GM23338 (cell line): ENCODE measurements at places on chromosomes 12 and 14. TPM values are rescaled to one million over a fixed set of nuclear protein-coding genes. Genes with fewer than 3 reads are reported as not detected.

DNA sequence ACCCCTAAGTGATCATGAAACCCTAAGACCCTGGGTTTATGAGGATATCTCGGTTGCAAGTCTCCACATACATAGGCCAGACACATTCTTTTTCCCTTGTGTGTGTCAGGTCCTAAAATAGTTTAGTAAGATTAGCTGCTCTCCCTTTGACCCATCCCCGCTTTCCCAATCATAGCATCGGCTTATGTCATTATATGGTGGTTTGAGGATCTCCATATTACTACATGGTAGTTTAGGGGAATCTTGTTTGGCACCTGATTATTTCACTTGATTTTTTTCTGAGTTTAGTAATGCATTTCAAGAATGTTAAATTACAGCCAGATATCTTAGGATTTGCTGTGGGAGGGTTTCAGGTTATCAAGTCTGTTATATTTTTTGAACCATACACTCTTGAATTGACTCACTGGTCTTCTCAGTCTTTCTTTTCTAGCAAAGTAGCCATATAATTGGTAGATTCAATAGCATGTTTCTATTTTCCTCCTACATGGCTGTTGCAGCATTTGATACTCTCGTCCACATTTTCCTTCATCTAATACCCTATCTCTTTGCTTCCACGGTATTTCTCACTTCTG is 68.3 kb upstream of the TRHDE start:
- no peak overlapping the region for H3K27ac ChIP-seq
- no peak overlapping the region for H3K4me3 ChIP-seq
- H3K27me3 ChIP-seq: no peaks in the 10 kb centered on the region
- DNase-seq: no peak
- H3K36me3 ChIP-seq: no peaks in the 10 kb centered on the region
- peaks cover 27% of the 10 kb centered on the region; the same call in 1 of the 2 replicates for H3K4me1 ChIP-seq

DNA sequence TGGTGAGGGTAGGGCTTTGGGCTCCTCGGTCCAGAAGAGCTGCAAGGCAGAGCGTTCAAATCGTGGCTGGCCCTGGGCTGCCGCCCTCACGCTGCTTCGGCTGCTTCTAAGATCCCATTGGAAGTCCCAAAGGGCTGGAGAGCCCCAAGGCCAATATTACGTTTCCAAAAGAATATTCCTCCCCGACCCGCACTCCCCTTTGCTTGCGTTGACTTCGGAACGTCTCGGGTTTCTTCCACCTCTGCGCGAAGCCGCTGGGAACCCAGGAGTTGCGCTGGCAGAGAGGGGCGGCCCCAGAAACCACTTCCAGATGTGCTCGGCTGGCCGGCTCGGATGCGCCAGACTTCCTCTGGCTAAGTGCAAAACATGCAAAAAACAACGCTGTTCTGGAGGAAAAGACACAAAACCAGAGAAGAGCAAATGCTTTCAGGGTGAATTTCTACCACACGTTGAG is at the start of gene GLT8D2:
TSS of gene GLT8D2 (minus strand) at position 285 of the 454 bp plus-strand sequence. CDS start 30,539 bp downstream, outside the sequence.
- H3K36me3 ChIP-seq: no peaks in the 10 kb centered on the region
- H3K4me3 ChIP-seq: peak within 1 kb of the TSS; percentile 59
- peaks cover 19% of the 10 kb centered on the region for H3K4me1 ChIP-seq
- DNase-seq: peak; percentile 81
- H3K27ac ChIP-seq: no peak within 1 kb of the TSS

DNA sequence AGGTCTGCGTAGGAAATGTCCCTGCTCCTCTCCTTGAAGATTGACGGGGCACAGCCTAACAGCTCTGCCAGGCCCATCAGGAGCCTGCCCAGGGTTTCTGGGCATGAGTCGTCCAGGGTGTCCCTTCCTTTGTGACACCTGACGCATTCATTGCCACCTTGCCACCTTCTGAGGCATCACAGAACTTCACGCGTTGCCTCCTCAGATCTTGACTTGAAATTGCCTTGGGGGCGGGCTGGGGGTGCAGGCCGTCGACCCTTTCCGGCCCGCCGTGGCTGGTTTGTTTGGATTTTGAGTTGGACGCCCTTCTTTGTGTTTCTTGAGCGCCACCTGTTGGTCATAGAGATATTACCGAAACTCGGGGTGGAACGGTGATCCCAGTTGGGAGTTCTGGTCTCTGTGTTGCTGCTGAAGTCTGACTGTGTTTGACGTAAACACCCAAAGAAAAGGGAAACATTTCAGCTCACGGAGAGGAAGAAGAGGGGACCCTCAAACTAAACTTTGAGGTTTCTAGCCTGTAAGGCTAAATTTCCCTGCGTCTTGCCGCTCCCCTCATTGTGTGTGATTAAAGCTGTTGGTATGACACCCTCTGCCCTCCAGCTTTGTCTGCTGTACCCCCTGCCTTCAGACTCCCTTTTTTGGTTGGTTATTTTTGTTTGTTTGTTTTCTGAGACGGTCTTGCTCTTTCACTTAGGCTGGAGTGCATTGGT is 44.6 kb downstream of the MLXIP start:
- H3K27ac ChIP-seq: peak overlapping the region; percentile 21; the same call in 1 of the 2 replicates
- H3K36me3 ChIP-seq: no peaks in the 10 kb centered on the region

GRCh38 chr12:91921555-91921954 is 224.1 kb downstream of the BTG1 start:
- H3K27me3 ChIP-seq: no peaks in the 10 kb centered on the region
- H3K4me3 ChIP-seq: no peak overlapping the region
- no peak overlapping the region for H3K27ac ChIP-seq

Gene PTHLH
- total RNA-seq: not detected in 2 replicates
